ENCODE measurements at places on chromosomes 6 and 20.

DNA sequence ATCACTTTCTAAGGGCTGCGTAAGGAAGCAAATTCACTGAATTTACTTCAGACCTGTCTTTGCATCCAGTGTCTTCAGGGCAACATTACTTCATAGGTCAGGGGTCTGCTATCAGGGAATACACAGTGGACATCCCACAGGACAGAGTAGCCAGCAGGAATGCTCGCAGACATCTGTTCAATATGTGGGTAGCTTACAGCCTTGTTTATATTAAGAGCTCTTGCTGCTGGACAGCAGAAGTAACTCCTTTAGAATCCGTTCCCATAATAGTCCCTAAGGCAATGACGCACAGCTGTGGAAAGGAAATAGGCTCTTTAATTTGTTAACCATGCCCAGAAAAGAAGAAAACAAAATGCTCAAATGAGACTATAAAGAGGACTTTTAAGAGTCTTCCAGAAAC, 198.7 kb downstream of the MOXD1 start:
- DNase-seq: no peak

- DNase-seq: no peak
Measured at GRCh38 chr6:10297832-10298231, 117.0 kb downstream of the TFAP2A start.

DNA sequence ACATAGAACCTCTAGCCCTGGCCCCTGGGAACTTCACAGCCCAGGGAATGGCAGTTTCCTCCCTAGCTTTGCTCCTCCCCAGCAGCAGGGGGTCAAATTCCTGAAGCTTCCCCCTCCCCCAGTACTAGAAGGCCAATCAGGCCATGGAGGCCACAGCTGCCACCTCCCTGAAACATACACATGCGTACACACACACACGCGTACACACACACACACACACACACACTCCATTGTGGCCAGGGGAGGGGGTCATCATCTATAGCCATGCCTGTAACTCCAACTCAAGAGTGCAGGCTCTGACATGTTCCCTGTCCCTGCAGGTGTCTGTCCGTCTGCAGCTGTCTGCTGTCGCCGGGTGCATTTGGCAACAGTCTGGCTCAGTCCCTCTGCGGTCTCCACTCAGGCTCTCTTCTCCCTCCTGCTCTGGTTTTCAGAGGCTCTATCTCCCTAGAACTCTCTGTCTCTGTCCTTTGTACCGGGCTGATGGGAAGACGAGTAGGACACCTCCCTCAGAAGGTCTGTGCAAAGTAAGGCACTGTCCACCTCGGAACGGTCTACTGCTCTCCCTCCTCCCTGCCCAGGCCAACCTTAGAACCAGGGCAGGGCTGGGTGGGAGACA, 1.4 kb downstream of the LRFN2 start:
- no peak for DNase-seq

- no peak for DNase-seq
Measured at GRCh38 chr20:37881601-37882343, 21.2 kb upstream of the VSTM2L start.

DNA sequence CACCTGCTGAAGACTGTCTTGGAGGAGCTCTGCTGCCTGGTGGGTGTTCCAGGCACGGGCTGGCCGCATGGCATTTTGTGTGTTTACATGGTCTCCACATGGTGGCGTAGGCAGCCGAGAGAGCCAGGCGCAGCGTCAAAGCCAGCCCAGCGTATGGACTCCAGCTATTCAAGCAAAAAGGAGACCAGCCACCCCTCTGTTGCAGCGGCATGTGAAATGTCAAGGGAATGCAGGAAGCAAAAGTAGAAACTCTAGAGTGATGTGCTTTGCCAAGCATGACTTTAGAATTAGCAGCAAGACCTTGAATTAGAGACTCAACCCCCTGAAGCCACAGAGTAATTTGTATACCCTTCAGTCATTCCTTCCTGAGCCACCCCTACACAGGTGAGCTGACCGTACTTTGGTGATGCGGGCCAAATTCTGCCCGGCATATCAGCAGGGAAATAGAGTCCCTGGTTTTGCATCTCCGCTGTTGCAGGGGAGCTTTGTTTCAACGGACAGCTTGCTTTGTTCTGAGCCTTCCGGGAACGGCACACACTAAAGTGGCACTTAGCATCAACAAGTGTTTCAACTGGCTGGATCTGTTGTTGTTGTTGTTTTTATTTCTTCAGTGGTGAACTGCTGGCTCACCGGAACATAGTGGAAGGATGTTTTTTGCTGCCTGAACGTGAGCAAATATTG, 48.5 kb downstream of the FNDC1 start:
- DNase-seq: no peak

DNA sequence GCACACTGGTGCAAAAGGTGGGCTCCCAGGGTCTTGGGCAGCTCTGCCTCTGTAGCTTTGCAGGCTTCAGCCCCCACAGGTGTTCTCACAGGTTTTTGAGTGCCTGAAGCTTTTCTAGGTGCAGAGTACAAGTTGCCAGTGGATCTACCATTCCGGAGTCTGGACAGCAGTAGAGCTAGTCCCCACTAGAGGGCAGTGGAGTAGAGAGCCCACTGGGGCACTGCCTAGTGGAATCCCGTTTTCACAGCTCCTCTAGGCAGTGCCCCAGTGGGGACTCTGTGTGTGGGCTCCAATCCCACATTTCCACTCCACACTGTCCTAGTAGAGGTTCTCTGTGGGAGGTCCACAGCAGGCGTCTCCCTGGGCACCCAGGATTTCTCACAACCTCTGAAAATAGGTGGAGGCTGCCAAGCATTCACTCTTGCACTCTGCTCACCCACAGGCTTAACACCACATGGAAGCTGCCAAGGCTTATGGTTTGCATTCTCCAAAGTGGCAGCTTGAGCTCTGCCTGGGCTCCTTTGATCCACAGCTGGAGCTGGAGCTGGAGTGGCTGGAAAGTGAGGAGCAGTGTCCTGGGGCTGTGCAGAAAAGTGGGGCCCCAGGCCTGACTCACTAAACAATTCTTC, 86.3 kb upstream of the PROKR2 start:
- no peak for DNase-seq

DNA sequence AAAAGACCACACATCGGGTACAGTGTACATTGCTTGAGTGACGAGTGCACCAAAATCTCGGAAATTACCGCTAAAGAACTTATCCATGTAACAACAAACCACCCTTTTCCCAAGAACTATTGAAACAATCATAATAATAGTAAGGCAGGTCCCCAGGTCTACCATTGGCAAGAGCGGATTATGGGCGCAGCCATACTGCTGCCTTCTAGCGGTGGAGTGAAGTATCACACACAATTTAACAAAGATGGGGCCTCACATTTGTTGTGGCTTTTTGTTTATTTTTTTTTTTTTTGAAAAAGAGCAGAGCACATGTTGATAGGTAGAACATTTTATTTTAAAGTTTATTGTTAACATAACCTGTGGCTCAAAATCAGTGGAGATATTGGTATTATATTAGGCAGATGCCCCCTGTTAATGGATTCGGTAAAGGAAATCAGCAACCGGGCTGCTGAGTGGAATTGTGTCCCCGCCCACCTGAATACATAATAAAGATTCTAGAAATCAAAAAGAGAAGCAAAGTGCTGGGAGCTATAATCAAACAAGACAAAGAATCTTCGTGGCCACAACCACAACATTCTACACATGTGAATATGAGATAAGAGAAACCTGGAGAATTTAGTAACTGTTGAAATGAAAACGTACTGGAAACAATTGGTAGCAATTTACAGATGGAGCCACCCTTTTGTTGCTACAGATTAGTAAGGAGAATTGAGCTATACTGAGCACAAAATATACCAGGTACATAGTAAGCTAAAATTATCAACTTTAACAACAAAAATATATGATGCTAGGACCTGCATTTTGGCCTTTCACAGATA, 94.2 kb upstream of the EXOC2 start:
- no peak for DNase-seq

GRCh38 chr6:116405652-116406356, 35.1 kb downstream of the DSE start:
- no peak for DNase-seq

GRCh38 chr6:144361016-144361415, 75.9 kb downstream of the UTRN start:
- DNase-seq: no peak

DNA sequence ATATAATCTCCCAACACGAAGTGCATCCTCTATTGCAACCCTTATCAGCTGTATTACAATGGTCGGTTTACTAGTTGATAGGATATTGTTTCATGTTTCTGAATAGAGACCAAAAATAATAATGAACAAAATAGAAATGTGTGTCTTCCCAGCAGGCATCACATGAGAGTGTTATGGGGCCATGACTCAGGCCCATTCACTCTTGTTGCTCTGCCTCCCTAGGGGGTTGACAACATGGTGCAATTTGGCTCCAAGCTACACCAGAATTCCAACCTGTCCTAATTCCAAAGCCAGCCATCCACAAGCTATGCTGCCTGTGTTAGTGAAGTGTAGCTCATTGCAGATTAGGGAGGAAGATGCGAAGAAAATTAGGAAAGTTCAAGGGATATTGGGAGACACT, 13.1 kb upstream of the SAYSD1 start:
- DNase-seq: no peak

GRCh38 chr6:156508923-156509322, 268.3 kb upstream of the ARID1B start:
- DNase-seq: no peak

DNA sequence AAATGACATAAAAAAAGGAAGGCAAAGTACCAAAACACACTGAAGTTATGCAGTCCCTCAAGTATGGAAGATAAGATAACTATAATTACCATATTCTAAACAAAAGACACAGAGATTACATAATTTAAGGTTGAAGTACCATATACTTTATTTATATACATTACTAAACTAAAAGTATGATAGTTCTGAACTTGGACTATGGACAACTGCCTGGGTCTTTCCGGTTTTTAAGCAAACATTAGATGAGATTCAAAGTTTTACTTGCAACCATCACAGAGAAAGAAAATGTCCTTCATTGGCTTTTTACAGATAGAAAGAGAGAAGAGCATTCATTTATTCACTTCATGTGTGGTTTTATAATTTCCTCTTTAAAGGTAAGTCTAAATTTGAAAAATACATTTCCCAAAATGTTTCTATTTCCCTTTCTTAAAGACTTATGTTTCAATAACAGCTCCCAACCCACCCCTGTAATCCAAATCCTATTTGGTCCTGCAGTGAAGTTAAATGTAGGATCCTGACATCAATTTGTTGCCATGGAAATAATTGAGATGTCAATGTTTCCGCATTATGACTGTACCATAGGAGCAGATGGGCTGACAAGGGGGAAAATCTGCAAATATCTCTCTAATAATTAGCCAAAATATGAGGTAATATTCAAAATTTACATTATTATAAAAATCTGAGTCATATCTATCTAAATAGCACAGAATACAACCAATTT, 63.7 kb downstream of the PTPRK start:
- DNase-seq: no peak

DNA sequence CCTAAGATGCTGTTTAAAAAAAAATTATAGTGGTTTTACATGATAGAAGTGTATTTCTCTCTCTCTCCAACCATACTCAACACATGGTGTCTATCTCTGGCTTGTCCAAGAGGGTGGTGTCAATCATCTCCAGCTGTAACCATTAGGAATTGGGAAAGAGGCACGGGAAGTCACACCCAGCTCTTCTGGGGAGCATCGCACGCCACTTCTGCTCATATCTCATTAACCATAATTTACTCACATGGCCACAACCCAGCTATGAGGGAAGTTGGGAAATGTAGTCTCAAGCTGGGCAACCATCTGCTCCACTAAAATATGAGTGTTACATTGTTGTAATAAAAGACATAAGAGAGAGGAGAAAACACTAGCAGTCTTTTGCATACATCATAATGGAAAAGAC, 30.4 kb upstream of the TSHZ2 start:
- no peak for DNase-seq

DNA sequence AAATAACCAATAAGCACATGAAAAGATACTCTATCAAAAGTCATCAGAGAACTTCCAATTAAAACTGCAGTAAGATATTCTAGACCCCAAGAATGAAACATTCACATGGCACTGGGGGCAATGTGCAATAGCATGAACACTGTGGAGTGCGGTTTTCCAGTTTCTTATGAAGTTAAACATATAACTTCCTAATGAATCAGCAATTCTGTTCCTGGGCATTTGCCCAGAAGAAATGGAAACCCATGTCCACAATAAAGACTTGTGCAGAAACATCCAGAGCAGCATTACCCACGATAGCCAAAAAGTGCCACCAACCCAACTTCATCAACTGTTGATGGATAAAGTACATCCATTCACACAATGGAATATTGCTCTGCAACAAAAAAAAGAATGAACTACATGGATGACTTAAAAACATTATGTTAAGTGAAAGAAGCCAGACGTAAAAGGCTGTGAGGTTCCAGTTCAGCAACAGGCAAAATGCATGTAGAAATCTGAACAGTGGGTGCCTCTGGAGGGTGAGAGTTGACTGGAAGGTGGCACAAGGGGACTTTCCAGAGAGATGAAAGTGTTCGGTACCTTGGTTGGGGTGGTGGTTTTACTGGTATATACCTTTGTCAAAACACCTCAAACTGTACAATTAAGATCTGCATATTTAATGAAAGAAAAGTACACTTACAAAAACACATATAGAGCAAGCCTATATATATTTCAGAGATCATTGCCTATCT, 207.2 kb upstream of the ECI2 start:
- DNase-seq: no peak

DNA sequence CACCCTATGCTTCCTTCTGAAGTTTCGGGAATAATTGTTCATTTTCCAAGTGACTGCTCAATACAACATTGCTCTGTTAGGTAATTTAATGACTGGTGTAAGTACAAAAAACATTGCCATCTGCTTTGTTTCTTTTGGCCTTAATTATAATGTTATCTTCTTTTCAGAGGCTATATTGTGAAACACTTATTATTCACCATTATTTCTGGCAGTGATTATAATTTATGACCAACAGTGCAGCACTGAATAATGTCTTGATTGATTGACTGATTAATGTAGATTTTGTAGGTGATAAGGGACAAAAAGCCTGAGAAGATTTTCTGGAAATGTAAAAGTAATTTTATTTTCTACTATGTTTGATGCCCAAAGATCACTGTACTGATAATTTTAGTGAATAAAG, 377.7 kb downstream of the PLCB1 start:
- DNase-seq: no peak

DNA sequence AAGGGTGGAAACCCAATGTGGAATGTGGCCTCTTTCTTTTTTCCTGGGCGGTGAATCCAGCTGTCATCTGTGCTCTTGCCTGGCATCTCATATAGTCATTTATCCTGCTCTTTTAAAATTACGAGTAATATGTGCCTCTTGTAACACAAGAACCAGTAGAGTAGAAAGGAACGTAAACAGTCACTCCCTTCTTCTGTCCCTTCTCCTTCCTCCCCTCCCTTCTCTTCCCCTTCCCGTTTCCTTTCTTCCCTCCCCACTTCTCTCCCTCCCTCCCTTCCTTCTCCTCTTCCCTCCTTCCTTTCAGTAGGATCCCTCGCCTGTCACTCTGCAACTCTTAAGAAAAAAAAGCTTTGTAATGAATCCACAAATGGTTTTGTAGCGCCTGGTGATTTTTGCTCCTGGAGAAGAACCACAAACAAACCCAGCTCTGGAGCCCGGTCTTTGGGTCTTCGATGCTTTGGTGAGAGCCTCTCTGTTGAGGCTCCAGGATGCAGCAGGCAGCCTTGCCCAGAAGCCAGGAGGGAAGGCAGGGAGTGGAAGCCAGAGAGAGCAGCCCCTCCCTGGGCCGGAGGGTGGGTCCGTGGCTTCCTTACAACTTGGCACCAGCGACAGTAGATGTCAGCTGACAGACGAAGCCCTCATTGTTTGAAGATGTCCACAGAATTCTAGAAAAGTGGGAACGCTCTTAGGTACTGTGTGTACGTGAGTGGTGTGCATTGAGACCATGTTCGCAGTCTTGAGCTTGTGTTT, 15.0 kb downstream of the DUSP22 start:
- no peak for DNase-seq

Data from CD4-positive, alpha-beta T cell treated with Interleukin-6 at 100 ng/mL for 8 hours (primary cell).